Forelimb muscle (tissue), 1 donor: ENCODE measurements at places on chromosomes 4 and X. TPM values are rescaled to one million over a fixed set of nuclear protein-coding genes. Genes with fewer than 3 reads are reported as not detected.

- DNase-seq = no peak
Observed at GRCh38 chr4:126583509-126583908, 1049.2 kb upstream of the INTU start.

DNA sequence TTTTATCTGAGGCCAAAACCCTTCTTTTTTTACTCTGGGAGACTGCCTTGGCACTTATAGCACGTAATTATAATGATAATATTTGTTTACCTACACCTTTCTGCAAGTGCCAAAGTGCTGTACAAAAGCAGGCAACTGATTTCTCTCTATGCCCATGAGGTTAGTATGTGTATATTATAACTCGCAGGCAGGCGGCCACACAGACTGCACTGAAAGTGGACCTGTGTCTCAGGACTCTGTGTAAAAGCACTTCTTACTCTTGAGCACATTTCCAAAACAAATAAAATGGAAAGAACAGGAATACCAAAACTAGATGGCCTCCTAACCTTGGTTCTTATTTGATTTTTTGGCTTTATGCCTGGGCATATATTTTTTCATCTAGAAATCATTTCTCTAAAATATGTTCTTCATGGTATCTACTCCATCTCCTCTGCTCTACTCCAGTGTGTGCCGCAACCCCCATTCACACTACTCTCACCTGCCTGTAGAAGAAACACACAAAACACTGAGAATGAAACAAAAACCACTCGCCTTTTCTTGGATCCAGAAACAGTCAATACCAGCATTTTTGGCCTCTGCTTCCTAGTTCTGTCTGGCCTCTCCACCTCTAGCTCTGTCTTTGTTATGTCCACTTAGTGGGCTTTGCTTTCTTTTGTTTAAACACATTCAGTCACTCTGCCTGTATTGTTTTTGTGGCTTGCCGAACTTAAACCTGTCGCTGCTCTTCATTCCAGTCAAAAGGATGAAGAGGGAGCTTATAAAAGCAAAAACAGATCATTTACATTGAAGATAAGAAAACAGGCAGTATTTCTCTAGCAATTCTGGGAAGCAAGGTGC is 934.5 kb upstream of the TENM3 start:
- no peak for DNase-seq

GRCh38 chr4:10020871-10021652 is at the start of gene SLC2A9:
Gene SLC2A9 (minus strand): TSS chr4:10021497. CDS start chr4:10021429, 68 bp downstream.
- DNase-seq = no peak

GRCh38 chr4:183241721-183242151 is 78.3 kb downstream of the CLDN22 start:
- no peak for DNase-seq

DNA sequence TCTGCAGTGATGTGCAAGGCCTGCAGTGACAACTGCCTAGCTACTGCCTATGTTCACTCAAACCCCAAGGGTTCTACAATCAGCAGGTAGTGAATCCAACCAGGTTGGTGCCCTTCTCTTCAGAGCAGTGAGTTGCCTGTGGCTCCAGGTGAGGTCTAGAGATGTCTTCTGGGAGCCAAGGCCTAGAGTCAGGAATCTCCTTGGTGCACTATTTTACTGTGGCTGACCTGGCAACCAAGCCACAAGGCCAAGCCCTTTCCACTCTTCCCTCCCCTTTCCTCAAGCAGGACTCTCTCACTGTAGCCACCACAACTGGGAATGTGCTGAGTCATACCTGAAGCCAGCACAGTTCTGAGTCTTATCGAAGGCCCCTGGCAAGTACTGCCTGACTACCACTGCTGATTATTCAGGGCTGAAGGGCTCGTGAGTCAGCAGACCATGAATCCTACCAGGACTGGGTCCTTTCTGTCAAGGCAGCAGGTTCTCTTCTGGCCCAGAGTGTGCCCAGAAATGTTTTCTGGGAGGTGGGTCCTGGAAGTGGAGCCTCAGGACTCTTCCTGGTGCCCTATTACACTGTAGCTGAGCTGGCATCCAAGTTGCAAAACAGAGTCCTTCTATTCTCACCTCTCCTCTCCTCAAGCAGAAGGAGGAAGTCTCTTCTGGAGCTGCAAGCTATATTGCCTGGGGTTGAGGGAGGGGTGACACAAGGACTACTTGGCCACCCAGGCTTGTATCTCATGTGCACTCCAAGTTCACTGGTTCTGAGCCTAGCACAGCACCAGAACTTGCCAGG is 111.6 kb downstream of the BTC start:
- DNase-seq = no peak

GRCh38 chr4:68462691-68463090 is 15.4 kb downstream of the TMPRSS11E start:
- no peak for DNase-seq

DNA sequence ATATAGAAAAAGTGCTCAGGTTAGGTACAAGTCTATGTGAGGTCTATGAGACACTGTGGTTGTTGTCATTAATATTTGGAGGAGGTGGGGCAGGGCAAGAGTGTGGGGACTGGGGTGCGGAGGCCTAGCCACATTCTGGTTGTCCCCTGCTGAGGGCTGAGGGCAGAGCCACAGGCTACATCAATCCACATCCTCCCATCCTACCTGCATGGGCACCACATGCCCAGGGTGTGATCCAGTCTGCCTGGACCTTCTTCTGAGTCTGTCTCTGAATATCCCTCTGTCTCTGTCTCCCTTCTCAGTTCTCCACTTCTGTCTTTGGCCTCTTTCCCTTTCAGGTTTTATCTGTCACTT is 1.2 kb upstream of the GATA1 start:
- no peak for DNase-seq

GRCh38 chrX:18457000-18457399 is 31.6 kb downstream of the CDKL5 start:
- no peak for DNase-seq

DNA sequence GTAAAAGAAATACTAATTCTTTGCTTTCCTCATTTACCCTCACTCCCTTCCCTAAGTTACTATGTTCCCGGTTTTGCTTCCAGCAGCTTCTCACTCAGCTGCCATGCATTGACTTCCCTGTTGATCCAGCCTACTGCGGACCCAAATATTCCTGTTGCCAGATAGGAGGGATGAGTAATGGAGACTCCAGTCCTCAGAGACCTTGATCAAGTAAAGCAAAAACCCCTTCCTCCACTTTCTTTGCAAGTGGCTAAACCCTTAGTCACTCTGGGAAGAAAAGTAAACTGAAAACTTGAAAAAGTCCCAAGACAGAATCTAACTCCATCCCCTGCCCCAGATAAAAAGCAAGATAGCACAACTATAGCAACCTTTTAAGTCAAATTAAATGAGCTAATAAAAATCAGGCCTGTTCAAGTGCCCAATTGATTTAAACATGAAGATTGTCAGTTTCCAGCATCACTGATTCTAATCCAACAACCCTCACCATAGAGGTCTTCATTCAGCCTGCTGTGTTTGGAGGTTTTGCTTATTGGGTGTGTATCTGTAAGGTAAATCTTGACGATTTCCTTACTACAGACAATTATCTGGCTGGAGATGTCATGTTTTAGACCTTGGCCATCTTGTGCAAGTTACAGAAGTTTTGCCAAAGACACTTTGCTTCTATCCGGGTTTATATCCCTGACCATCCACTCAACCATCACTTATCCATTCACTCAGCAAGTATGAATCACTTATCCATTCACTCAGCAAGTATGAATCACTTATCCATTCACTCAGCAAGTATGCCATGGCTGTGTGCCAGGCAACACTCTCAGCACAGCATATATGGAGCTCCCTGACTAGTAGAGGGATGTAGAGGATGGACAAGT is 17.6 kb downstream of the FGFBP1 start:
- DNase-seq = no peak

GRCh38 chr4:130028552-130028951 is 932.6 kb downstream of the C4orf33 start:
- no peak for DNase-seq

DNA sequence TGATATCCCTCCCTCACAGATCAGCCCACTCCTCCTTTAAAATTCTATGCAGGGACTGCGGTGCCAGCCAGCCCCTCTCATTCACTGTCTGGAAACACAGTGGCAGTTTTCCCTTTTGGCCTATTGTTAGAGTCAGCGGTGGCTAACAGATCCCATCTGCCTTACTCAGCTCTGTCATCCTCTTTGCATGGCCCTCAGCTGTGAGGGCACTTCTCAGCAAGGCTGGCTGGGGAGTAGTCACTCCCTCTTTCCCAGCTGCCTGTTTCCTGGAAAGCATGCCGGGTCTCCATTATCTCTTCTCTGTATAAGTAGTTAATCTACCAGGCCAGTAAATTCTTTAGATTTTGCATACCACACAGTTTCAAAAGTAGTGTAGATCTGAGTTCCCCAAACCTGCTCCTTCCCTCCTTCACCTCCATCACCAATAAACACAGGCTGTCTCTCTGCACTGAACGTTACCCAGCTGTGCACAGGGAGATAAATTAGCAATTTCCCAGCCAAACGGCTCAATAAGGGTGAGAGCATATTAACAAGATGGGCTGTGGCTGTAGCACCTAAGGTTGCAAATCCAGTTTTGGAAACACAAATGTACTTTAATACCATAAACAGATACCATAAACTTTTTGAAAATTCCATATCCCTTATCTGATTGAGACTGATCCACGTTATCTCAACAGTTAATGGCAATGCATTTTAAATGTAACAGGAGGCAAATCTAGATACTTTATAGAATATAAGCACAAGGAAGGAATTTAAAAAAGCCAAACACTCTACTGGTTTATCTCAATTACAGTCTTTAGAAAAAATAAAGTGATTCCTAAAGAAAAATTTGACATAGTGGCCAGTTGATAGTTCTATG is 229.3 kb downstream of the ANKRD50 start:
- no peak for DNase-seq

- DNase-seq = no peak
Observed at GRCh38 chr4:121380776-121381462, at the start of gene QRFPR. Gene QRFPR (minus strand): TSS chr4:121381018. CDS start chr4:121380647, 371 bp downstream.

DNA sequence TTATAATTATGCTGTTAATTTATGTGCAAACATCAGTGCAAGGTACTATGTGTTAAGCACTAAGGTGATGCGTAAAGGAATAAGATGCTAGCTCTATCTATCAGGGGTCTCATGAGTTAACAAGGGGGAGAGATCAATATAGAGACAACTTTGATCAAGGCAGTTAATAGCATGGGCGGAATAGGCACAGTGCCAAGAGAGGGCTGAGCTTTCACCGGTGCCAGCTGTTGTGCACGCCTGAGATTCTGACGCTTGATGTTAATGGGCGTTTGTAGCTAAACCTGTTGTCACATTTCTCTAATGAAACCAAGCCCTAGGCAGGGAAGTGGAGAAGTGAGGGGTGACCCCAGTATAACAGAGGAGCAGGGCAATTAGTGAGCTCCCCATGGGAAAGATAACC is 86.0 kb upstream of the NMU start:
- no peak for DNase-seq

DNA sequence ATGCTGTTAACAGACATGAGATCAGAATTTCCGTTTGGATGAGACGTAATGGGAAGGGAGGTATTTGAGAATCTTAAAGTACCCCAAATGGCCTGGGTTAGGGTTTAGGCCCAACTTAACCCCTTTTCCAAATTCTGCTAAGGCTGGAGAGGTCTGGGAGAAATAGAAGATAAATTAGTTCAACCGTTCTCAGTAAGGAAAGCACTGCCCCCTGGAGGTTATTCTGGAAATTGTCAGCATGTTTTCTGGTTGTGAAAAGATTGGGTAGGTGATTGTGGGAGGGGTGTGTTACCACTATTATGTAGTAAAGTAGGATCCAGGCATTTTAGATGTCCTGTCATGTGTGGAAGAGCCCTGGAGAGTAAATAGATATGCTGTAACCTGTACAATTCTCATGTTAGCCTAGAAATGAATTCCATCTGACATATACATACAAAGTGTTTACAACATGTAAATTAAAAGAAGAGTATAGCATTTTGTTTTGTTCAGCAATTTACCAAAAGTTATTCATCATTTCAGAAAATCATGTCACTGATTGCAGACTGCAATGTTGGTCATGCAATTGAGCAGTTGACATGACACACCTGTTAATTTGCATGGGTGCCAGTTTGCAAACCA is 26.8 kb upstream of the GRXCR1 start:
- DNase-seq = peak; percentile 24

GRCh38 chr4:174607792-174608191 is 85.5 kb upstream of the HPGD start:
- no peak for DNase-seq

DNA sequence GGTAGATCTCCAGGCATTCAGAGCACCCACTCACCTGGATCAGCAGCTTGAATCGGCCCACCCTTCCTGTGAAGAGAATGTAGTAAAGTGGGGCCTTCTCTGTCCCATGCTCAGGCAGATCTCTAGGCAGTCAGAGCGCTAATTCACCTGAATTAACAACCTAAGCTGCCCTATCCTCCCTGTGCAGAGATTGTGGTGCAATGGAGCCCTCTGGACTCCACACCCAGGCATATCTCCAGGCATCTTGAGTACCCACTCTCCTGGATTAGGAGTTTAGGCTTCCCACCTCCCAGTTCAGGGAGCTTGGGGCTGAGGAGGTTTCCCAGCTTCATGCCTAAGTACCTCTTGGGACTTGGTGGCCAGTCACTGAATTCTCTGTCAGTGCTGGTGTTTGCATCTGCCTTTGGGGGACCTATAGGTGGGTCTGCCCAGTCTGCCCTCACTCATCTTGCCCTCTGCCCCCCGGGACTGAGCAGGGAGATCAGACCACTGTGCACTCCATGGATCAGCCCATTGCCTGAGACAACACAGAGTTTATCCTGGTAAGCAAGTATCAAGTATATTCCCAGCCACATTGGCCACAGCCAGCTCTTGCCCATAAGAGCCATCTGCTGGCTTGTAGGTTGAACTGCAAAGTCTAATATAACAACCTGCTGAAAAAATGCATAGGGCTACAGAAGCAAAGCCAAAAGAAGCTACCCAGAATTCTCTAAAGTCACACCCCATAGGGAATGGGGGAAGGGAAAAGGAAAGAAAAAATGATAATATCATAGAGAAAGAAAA is 372.9 kb downstream of the KLHL13 start:
- no peak for DNase-seq

DNA sequence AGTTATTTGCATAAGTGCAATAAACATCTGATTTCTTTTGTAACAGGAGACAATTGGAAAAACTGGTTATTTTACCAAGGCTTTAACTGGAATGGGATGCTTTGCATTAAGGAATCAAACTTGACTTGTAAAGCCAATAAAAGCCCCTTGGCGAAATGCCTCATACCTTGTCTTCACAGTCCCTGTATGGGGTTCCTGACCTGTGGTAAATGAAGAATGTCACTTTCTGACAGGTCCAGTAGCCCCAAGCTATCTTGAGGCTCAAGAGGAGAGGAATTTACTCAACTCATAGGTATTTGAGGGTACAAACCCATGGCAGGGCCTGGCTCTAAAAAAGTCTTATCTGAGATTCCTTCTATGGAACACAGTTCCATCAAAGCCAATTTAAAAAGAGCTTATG is 78.0 kb downstream of the ACOX3 start:
- no peak for DNase-seq

Gene PPARGC1A
- 7.5 TPM for polyA plus RNA-seq

Gene NDUFB11
- 95.9 TPM for polyA plus RNA-seq

Gene POU3F4
- polyA plus RNA-seq = not detected

Gene GPR143
- 0.87 TPM for polyA plus RNA-seq

Gene PRSS12
- 8.9 TPM for polyA plus RNA-seq

Gene GPR50
- polyA plus RNA-seq = not detected

Gene DAPP1
- polyA plus RNA-seq = 2.3 TPM

Gene FGF2
- polyA plus RNA-seq = 5.8 TPM

Gene STS
- 15.3 TPM for polyA plus RNA-seq

Gene TCP11X2
- not detected for polyA plus RNA-seq
